ENCODE measurements at places on chromosomes 2 and 18. TPM values are rescaled to one million over a fixed set of nuclear protein-coding genes. Genes with fewer than 3 reads are reported as not detected.
A peak's percentile ranks its signal among the peaks of the same experiment; 100 is the strongest.

- peak; percentile 91 for DNase-seq
Observed at GRCh38 chr2:85753525-85754312, at the start of gene ATOH8. Gene ATOH8, plus strand, starts transcription at chr2:85753991. Its CDS starts 199 bp downstream, at chr2:85754190.

GRCh38 chr2:180735799-180736198 lies 244.6 kb upstream of the UBE2E3 start:
- DNase-seq = no peak

DNA sequence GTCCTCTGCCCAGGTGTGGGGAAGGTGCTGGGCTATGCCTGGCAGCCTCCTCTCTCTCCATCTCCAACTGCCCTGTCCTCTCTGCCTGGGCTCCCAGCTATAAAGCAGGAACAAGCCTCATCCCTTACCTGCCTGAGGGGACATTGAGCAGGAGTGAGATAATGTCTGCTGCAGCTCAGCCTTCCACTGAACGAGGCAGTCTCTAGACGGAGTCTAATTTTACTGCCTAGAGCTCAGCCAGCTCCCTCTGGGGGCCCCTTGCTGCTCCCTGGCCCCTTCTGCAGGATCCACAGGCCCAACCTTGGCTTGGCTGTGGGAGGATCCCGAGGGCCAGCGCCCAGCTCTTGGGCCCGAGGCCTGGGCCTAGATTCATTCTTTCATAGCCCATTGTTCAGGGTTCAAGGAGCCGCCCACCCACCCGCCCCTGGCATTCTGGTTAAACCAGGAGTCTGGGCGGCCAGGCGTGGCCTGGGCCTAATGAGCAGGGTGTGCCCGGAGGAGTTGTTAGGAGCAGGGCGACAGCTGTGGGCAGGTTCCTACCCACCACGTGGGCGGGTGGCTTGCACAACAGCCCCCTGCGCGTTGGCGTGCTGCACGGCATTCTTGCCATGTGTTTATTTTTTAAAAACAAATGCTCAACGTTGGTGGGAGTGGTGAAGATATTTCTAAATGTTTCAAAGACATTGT lies 44.6 kb downstream of the FOSL2 start:
- no peak for DNase-seq

DNA sequence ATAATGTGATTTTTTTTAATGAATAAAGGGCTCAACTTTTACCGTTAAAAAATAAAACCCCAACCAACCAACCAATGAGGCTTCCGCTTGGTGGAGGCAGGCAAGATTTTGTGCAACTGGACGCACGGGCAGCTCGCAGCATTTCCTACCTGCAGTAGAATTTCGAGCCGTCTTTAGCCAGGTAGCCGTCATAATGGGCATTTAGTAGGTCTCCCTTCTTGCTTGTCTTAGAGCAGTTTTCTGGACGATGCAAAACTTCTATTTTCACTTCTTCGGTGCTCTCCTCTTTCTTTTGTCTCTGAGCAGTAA lies 316 bp downstream of the FKBP7 start:
- DNase-seq = no peak

- no peak for DNase-seq
Observed at GRCh38 chr2:109031476-109032228, 42.6 kb upstream of the EDAR start.

DNA sequence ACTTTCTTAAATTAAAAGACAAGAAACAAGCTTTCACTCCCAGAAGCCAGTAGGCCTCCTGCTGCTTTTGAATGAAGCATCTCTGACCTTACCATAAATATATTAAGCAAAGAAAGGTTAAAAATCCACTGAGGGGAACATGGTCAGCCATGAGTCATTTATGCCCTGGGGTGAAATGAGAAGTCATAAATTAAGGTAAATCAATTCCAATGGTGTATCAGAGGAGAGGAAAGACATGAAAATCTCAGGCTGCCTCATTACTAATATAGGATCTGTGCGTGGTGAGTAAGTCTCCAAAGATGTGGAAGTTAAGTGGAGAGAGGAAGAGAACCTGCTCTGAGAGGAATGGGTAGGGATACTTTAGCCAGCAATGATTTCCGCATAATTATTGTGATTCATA lies 292.3 kb upstream of the CHAC2 start:
- DNase-seq = no peak

DNA sequence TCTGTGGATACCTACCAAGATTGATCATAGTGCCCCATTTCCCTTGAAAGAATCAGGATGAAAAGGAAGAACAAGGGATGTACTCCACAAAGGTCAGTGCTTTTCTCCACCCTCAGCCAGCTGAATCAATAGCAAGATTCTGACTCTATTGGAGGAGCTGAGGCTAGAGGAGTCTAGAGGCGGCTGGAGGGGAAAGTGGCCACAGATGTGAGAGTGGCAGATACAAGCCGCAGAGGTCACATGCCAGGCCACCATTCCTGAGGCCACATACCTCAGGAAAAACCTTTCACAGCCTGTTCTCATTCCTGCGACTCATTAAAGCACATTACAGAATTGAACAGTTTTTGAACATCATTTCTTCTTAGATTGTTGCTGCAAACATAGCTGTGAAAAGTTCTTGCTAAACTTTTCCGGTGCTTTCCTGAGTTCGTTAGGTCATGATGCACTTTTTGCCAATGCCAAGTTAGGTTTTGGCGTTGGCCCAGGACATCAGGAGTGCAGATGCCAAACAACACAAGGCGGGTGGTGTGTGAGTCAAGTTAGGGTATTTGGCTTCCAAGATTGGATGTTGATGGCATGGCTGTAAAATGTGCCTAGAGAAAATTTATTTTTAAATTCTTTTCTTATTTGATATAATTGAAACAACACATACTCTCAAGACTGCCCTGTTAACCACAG lies 160.7 kb upstream of the SP5 start:
- peak; percentile 77 for DNase-seq

DNA sequence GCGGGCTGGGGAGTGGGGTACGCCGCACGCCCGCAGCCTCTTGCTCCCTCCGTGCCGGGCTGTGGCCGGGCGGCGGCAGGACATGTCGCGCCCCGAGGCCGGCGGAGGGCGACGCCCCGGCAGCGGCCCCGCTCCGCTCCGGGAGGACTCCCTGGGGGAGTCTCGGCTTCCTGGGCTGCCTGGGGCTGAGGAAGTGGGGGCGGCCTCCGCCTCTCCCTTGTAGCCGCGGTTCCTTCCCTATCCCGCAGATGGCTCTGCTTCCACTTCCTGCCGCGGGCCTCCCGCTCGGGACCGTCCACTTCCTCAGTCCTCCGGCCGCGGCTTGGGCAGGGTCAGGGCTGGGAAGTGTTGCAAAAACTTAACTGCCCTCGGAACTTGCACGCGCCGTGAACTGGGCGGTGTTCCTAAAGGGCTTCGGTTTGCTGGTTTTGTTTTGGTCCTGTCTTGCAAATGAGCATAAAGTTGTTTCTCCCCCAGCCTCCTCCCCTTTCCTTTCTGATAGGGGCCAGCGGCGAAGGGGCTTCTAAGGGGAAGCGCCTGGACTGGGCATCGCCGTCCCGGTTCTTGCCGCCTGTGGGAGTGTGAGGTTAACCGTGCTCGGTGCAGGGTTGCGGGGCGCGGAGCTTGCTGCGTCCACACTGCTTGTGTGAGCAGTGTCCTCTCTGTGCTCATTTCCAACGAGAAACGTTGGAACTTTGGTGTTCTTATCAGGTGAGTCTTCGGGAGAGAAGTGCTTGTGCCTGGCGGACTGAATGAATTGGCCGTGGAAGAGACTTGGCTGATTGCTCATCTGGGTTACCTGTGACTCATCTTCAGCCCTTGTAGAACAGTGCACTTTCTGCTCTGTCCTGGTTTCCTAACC lies 600 bp downstream of the RALB start:
- peak; percentile 94 for DNase-seq

DNA sequence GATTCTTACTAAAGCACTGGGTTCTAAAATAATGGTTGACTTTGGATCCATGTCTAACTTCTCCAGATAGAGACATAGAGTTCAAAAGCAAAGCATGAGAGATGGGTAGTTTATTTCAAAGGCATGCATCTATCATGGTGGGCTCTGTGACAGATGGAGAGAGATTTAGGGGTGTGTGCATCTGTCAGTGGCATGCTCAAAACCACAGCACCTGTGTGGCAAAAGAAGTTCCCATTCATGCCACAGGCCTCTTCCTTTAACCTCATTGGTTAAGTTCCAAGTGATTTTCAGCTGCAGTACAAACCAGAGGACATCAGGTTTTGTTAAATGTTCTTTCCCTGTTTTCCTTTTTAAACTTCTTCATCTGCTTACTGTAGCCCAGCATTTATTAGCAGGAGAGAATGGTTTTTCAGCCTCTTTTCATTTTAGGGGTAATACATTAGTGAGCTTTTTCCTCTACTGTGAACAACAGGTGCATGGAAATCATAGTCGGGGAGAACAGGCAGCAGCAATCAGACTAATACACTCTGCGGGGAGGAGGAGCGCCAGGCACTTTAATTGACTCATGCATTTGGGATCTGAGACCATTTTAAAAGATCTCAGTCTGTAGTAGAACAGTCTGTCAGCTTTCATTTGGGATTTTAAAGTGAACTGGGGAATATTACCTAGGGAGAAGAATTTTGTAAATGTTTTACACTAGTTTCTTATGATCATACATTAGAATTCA lies 52.4 kb upstream of the UPP2 start:
- DNase-seq = no peak

Gene L3MBTL4
- 0.70 TPM for total RNA-seq

Gene FSIP2
- 0.40 TPM for total RNA-seq

Gene GALR1
- total RNA-seq = 0.08 TPM

Gene OTOF
- not detected for total RNA-seq

Gene UGT1A5
- total RNA-seq = not detected

Gene ILKAP
- total RNA-seq = 29.5 TPM

Gene VIL1
- total RNA-seq = not detected

Gene PSTPIP2
- total RNA-seq = 1.3 TPM

Gene MAP3K19
- not detected for total RNA-seq

Gene FZD7
- 34.7 TPM for total RNA-seq
